ENCODE measurements at places on chromosomes 4 and X.

DNA sequence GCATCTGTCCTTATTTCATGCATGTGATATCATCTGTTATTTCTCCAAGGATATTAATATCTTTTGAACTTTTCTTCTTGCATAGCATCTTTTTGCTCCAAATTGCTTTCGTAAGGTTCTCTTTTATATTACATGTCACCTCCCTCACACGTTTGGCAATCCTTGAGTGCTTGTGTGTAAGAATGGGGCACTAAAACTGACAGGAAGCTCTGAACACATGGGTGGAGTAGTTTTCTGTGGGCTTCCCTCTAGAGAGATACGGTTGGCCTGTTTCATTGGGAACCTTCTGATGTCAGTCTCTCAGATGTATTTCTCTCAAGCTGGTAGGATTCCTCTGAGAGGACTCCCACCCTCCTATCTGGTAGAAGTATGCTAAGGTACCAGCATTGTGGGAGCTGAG, 223.0 kb downstream of the MID1 start:
- DNase-seq: no peak

GRCh38 chr4:72084587-72085011, 52.8 kb downstream of the NPFFR2 start:
- DNase-seq: no peak

- DNase-seq: no peak
These were observed 72.1 kb downstream of the ARHGEF38 start for GRCh38 chr4:105624530-105624929.

DNA sequence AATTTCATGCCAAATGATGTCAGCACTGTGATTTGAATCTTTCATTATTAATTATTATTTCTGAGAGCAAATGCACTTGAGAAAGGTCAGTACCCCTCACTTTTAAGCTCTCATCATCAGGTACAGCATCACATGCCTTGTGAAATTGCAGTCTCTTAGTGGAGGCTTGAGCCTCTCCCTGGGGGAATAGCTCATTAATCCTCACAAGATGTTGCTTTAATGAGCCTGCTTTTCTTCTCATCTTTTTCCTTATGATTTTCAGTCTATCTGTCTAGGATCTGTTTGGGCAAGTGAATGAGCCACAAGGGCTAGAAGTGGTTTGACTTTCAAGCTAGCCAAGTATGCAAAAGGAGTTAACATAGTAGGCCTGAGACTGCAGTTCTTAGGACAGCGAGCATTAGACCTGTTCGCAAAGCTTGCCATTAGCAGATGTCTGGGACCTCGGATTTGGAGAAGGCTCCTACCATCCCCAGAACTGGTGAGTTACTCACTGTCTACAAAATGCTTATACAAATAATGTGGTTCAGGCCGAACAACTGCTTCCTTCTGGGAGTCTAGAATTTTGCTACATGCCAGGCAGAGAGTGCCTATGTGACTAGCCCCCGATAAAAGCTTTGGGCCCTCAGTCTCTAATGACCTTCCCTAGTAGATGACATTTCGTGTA, 174.5 kb downstream of the IL15 start:
- DNase-seq: no peak

DNA sequence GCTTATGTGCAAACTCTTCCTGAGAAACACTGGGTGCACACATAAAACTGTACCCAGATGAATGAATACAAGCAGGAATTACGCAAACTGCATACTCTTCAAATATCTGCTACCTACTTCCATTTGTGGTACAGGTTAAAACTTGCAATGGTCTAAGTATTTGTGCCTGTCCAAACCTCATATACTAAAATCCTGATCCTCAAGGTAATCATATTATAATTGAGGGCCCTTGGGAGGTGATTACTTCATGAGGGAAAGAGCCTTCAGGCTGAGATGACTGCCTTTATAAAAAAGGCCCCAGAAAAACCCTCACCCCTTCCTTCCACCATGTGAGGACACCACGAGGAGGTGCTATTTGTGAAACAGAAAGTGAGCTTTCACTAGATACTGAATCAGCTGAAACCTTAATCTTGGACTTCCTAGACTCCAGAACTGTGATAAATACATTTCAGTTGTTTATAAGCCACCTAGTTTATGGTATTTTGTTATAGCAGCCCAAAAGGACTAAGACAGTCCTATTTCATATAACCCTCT, 1977.2 kb downstream of the PCDH7 start:
- no peak for DNase-seq

GRCh38 chrX:12089740-12090139, 48.5 kb upstream of the FRMPD4 start:
- no peak for DNase-seq

DNA sequence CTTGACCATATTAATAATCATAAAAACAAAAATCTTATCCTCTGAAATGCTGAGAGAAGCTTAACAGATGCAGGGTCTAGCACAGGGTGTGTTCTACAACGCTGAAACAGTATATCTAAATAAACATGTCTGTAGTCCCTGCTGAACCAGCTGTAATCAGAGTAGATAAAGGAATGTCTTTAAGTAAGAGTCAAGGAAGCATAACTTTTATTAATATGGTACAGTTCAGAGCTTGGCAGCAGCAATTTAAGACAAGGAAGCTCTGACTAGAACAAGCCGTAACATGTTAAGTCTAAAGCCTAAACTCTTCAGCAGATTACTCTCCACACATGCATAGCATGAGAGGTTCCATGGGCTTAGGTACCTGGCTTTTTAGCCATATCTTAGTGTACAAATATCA, 36.1 kb downstream of the NFKB1 start:
- no peak for DNase-seq

DNA sequence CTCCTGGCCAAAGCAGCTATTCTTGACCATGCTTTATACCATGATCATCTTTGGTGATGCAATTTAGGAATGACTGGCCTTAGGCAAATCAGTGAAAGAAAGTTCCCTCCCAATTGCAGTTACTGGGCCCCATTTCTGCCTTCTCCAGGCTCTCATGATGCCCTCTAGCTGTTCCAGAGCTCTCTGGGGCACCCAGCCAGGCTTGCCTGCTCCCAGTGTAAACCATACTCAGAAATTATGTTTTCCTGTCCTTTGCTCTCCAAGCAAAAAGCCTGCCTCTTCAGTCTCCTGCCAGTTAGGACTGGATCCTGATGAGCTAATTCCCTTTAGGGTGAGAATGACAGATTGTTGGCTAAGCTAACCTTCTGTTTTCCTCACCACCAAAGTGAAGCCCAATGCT, 85.3 kb upstream of the RBPJ start:
- DNase-seq: no peak

Measured in activated T-cell treated with anti-CD3 and anti-CD28 coated beads for 1 hour (primary cell).